Activated T-cell treated with anti-CD3 and anti-CD28 coated beads, Interleukin-2, amount 50 U/mL, for 72 hours (primary cell): ENCODE measurements at places on chromosomes 7 and 10.

- no peak for DNase-seq
These were observed 103.7 kb downstream of the KCNMA1 start for GRCh38 chr10:77533887-77534278.

DNA sequence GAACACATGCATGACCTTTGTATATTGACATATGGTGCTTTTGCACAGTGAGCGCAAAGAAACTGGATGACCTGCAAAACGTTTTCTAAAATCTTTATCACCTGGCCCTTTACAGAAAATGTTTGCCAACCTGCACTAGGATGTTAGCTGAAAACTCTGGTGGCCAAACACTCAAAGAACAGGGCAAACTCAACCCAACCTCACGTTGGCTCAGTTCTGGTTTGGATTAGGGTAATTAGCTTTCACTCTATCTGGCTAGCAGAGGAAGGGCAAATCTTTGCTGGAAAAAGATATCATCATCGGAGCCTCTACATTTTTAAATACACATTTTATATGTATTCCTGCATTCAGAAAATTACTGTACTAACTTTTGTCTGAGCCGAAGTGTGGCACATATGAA is 688.9 kb downstream of the PHTF2 start:
- DNase-seq = no peak

DNA sequence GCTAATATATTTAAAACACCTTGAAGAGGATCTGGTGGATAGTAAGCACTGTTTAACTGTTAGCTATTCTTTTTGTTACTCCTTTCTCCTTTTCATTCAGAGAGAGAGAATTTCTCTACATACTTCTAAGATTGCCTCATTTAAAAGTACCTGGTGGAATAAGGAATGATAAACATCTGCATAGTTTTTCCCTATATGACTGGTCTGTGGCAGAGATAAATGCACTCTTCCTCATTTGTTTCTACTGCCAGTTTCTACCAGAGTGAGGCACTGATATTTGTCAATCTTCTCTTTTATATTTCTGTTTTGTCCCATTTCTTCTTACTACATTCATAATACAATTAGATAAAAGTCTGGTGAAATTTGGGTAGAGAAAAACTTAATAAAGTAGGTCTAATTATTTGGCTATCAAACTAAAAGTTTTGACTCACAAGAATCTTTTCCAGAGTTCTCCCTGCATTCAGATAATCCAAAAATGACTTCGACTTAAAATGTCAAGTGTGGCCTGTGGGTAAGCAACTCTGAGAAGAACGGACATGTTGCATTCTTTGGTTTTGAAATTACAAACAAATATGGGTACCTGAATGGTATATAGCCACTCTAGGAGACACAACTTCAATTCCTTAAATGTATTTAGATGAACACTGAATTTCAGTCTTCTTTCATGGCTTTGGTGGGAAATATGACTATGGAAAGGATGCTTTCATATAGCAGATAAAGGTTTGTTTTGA is 38.8 kb downstream of the RNLS start:
- no peak for DNase-seq

DNA sequence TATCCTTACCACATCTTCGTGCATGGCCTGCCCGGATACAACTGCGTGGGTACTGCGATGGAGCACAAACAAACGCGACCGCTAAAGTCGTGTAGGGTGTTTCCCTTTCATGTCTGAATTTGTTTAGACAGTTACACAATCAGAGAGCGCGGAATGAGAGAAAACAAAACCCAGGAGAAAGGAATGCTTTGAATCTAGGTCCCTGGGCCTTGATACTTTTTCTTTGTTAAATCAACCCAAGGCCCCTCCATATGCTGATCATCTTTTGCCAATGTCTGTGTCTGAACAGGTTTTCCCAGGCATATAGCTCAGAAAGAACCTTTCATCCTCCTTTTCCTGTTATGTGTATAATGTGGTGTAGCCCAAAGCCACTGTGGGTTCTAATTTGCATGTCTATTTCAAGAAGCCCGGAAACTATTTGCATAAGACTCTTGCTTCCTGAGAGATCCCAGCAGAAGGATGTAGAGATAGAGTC is 145.8 kb downstream of the FRMD4A start:
- peak; percentile 64 for DNase-seq

DNA sequence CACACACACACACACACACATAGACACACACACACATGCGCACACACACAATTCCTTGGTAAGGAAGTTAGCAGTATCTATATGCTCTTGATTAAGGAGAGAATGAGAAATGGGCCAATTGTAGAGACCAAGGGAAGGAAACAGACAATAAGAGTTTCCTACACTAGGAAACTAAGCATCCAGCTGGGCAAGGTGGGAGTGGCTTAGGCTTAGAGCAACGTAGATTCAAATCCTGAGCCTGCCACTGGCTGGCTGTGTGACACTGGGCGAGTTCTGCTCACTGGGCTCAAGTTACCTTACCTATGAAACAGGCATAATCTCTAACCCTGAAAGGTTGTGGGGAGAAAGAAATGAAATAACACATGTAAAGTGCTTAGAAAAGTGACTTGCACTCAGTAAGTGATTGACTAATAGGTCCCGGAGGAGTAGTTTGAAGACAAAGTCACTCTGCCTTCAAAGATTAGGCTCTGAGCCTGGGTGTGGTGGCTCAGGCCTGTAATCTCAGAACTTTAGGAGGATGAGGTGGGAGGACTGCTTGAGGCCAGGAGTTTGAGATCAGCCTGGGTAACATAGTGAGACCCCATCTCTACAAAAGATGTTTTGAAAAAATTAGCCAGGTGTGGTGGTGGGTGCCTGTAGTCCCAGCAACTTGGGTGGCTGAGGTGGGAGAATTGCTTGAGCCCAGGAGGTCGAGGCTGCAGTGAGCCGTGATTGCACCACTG is 701.4 kb downstream of the PARD3 start:
- DNase-seq = no peak

DNA sequence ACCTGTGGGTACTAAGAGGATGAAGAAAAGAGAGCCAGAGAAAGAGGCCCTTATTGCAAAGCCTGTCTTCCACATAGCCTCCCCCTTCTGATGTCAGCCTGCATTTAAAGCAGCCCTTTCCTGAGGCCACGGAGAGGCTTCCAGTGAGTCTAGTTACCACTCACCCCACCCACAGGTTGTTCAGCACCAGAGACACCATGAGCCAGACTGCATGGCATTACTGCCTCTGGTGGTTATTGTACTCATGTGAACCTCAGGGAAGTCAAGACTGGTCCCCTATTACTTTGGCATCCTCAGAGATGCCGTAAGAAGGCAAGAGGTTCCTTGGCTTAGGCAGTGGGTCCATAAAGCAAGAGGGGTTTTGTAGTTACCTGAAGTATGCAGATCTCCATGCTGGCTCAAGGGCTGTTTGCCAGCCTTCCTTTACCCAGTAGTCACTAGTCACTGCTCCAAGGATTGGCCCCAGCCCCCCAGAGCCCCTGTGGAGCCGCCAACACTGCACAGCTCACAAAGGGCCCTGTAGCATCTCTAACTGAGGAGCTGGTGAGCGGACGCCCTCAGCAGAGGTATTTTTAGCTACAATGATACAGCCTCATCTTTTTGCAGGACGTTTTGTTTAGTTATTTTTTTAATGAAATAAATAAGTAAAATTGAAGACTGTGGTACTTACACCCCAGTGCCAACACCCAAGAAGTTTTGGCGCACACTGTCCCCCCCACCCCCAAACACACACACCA is 20.7 kb downstream of the LRRC4 start:
- DNase-seq = no peak

- DNase-seq = no peak
These were observed 47.0 kb downstream of the CCDC71L start for GRCh38 chr7:106613848-106614560.

DNA sequence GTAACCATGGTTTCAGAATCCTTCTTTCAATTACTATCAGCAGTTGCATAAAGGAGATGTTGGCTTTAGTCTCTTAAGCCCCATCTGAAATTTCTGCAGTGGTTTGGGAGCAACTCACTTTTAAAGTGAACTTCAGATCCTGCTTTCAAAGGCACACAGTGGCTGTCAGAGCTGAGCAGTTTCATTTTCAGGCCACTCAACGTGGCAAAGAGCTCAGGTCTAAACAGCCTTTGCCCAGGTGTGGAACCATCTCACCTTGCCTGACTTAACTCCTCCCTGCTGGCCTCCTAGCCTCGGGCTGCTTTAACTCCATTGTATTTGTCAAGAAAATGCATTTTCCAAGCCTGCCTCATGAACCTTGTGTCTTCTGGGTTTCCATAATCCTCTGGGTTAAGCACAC is 197.5 kb upstream of the KMT2E start:
- no peak for DNase-seq

DNA sequence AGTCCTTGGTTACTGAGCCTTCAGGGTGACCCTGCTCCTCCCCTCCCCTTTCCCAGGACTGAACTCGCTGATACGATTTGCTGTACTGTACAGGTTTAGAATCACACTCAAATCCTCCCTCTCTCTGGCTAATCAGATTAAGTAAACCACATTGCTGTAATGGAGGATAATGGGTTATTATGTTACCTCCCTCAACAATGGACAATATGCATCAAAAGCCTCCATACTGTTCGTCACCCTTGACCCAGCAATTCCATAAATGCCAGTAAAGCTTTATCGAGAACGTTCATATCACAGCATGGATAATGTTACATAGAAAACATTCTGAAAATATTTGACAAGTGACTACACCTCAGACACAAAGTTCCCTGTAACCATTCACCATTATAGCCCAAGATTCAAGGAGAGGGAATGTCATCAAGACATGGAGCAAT is 61.7 kb downstream of the FAM107B start:
- DNase-seq = no peak
